ENCODE measurements at places on chromosomes 3 and 15.

DNA sequence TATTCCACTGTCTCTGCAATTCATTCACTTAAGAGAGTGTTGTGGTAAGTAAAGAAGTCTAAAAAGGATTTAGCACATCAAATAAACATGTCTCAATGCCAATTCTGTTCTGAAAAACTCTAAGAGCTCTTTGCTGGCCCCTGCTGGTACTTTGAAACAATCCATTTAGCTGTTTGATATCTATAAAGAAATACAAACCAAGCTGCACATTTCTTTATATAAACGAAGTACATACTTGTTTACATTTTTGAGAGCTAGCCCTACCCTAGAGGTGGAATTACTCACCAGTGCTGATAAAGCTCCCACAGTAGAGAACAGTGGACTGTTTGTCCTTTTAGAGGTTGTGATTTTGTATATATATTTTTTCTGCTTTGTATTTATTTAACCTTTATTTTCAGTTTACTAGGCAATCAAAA lies 75.5 kb downstream of the NEDD4 start:
- DNase-seq, result no peak

GRCh38 chr15:58355382-58355971 lies 76.3 kb upstream of the LIPC start:
- no peak for DNase-seq

DNA sequence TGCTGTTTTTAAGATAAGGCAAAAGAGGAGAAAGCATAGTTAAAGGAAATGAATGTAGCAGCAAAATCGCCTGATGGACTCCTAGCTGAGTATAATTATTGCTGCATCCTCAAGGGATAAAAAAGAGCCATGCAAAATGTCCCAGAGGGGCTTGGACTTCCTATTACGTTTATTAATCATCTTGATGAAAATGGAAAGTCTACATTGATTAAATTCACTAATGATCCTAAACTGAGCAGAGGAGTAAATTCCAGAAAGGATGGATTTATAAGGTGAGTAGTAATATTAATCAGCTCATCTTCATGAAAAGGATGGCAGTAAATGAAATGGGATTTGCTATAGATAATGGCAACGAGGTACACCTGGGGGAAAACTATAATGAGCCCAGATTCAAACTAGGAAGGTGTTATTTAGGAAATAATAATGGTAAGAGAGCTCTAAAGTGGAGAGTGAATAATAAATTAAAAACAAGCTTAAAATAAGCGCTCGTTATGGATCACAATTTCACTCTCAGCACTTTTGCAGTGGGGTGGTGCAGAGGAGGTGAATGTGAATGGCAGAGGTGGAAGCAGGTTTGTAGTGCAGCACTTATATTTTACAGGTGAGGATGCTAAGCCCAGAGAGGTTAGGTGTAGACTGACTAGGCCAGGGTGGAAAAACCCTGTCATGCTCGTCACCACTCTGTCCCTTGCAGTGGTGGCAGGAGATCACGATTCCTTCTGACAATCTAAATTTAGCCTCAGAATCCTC lies 22.3 kb downstream of the IL5RA start:
- DNase-seq, result no peak

GRCh38 chr3:87949189-87949878 lies 109.5 kb downstream of the CGGBP1 start:
- DNase-seq, result no peak

GRCh38 chr3:116240261-116240660 lies 205.0 kb downstream of the LSAMP start:
- DNase-seq, result no peak

DNA sequence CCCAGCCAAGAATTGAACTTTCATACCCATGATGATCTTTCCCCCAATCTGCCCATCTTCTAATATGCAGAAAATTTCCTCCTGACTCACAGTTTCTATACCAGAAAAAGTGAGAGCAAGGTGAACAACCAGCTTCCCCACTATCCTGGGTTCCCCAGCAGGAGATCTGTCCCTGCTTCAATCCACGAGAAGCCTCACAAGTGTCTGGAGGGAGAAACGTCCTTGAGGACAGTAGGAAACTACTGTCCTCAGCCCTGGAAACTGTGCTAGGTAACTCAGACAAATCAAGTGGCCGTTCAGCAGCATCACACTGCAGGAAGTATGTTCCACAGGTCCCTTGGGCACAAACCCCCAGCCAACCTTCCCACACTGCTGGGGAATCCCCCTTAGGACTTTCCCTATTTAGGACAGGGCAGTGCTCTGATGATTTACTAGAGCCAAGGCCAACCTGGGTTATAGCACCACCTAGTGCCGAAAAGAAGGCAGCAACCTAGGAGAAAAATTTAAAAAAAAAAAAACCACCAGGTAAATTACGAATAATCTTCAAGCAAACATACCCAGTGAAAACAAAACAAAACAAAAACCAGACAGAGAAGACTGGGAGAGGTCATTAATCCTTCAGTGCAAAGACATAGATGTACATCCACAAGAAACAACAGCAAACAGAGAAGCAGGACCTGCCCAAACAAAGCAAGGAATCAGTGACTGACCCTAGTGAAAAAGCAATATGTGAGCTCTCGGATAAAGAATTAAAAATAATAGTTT lies 36.0 kb downstream of the MORC1 start:
- no peak for DNase-seq

DNA sequence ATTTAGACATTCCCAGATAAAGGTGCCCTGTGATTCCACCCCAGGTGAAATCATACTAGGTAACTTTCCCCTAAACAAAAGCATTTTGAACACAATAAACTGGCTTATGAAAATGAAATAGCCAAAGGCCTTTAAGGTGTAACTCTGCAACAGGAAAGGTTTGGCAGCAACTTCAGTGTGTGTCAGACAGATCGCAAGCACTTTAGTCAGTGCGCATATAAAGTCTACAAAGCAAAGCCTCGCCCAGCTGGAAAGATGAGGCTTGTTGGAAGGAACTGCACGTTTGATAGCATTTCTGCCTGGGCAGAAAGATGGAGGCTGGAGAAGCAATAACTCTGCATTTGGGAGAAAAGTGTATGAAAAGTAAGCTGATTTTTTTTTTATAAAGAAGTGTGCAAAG lies 57.9 kb downstream of the PRICKLE2 start:
- no peak for DNase-seq

DNA sequence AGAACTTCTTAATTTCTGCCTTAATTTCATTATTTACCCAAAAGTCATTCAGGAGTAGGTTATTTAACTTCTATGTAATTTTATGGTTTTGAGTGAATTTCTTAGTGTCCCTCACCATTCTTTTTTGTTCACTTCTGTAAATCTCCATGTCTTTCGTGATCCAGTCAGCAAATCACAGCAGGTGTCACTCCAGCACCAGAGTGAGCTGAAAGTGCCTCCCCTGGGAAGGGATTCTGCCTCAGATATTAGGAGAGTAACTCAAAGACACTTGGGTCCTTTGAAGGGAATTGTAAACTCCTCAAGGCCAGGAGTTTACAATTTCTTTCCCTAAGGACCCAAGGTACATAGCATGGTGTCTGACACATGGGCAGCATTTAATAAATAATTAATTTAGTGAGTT lies 207.6 kb upstream of the AZI2 start:
- DNase-seq, result no peak

DNA sequence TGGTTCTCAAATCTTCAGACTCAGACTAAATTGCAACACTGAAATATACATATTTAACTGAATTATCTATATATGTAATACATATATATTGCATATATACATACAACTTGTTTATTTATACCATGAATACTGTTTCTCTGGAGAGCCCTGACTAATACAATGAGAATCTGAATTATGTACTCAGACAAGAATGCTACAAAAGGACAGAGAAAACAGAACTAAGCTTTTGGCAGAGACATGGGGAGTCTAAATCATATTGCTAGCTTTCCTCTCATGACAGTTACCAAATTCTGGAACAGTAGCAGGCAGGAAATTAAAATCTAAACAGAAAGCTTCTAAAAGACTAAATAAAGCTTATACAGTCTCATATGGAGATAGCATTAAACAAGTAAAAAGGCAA lies 142.4 kb upstream of the KCNMB2 start:
- DNase-seq, result no peak

GRCh38 chr3:111229301-111229700 lies 157.7 kb downstream of the NECTIN3 start:
- DNase-seq, result no peak

- no peak for DNase-seq
These were observed 47.3 kb downstream of the ATP8B4 start for GRCh38 chr15:50071551-50072258.

DNA sequence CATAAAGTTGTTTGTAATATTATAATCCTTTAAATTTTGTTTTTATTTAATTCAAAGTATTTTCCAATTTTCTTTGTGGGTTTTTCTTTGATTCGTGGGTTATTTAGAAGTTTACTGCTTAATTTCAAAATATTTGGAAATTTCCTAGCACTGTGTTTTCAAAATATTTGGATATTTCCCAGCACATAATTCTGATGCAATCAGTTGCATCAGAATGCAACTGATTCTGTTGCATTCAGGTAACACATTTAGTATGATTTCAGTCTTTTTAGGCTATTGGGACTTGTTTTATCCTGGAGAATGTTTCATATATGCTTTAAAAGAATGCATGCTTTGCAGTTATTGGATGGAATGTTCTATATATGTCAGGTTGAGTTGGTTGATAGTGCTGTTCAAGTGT lies 18.2 kb upstream of the PRR23C start:
- DNase-seq, result no peak

DNA sequence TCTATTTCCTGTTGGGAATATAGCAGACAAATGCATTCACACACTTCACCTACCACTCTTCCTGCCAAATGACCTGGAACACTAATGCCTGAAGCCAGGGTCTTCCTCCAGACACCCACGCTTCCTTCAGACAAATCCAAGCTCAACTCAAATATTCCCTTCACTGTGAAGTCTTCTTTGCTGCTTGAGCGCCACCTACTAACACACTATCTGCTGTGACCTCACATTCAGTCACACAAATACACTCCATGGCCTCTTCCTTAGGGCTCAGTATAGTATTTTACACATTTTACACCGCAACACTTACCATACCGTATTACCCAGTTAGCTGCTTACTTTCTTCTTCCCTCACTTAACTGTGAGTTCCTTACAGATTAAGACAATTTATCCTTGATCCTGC lies 149.4 kb downstream of the SHOX2 start:
- no peak for DNase-seq

GRCh38 chr3:54206874-54207273 lies 84.5 kb downstream of the CACNA2D3 start:
- no peak for DNase-seq

- no peak for DNase-seq
These were observed 51.0 kb upstream of the ARL8B start for GRCh38 chr3:5071061-5071460.

- DNase-seq, result no peak
These were observed 545.8 kb downstream of the RBMS3 start for GRCh38 chr3:29826712-29827111.

DNA sequence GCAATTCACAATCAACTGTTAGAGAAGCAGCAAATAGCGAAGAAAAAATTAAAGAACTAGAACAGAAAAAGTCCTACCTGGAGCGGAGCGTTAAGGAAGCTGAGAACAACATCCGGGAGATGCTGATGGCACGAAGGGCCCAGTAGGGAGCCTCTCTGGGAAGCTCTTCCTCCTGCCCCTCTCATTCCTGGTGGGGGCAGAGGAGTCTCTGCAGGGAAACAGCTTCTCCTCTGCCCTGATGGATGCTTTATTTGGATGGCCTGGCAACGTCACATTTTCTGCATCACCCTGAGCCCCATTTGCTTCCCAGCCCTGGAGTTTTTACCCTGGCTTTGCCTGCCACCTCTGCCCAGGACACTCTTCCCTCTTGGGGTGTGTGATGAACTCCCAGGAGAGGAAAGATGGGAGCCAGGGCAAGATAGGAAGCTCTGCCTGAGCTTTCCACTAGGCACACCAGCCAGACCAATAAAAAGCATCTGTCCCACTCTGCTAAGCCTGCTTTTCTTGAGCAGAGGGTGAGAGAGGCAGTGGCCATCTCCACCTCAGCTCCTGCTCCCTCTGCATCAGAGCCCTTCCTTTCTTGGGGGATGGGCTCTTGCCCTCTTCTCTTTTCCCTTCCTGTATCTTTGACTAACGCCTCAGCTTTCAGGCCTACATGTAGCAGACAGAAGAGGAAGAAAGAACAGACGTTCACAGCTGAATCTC lies 39.4 kb downstream of the PPARG start:
- no peak for DNase-seq

- no peak for DNase-seq
These were observed 5.3 kb downstream of the EIF4A2 start for GRCh38 chr3:186788482-186789370.

DNA sequence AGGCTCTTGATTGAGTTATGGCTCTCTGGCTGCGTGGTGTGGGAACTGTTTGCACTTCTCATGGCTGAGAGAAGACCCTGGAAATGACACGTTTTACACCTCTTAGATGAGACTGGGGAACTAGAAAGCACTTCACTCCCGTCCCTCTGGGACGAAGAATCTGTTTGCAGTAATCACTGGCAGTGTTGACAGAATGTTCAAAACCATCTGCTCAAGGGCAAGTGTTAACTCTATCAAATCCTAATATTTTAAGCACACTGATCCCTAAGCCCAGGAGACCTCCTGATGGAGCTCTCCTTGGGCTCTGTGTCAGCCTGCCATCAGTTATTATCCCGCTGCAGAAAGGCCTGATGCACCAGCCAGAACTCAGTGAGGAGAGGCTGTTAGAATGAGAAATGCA lies 323.8 kb upstream of the DNAJC19 start:
- no peak for DNase-seq

Data from stimulated activated CD4-positive, alpha-beta T cell treated with anti-CD3 and anti-CD28 coated beads, Interleukin-1b, Interleukin-23, amount 100 ng/mL, for 1 hour (primary cell).